ENCODE measurements at places on chromosomes 16 and 17. TPM values are rescaled to one million over a fixed set of nuclear protein-coding genes. Genes with fewer than 3 reads are reported as not detected.

Gene KLHDC4
- total RNA-seq = 61.4 TPM

Gene SLC46A1
- 11.9 TPM for total RNA-seq

Gene MAFG
- 32.1 TPM for total RNA-seq

Gene GINS2
- 0.28 TPM for total RNA-seq

Gene CNEP1R1
- 36.5 TPM for total RNA-seq

Gene ITGAX
- total RNA-seq = 32.9 TPM

Gene PRSS27
- 8.7 TPM for total RNA-seq

Gene CD79B
- total RNA-seq = 6.0 TPM

Gene SYT17
- total RNA-seq = 1.9 TPM

Gene AOC2
- total RNA-seq = 0.68 TPM

Gene ZPBP2
- not detected for total RNA-seq

Gene SLC52A1
- total RNA-seq = not detected

Gene HERPUD1
- total RNA-seq = 232 TPM

Gene LHX1
- not detected for total RNA-seq

Gene EXOC3L1
- 0.68 TPM for total RNA-seq

Gene BPTF
- 53.3 TPM for total RNA-seq

Gene PITPNM3
- total RNA-seq = 3.1 TPM

Gene IGSF6
- total RNA-seq = 4.3 TPM

Gene MYH3
- 3.0 TPM for total RNA-seq

Gene ACE
- total RNA-seq = 5.4 TPM

Gene ZG16
- total RNA-seq = not detected

Gene HOXB13
- not detected for total RNA-seq

Gene KRTAP17-1
- total RNA-seq = not detected

Gene HSD17B2
- total RNA-seq = not detected

Gene TMEM220
- total RNA-seq = 7.5 TPM

Gene ADAD2
- total RNA-seq = not detected

Gene ZNF500
- 6.1 TPM for total RNA-seq

Gene DPEP3
- total RNA-seq = not detected

Gene ZACN
- total RNA-seq = not detected

Gene LGALS9
- 34.8 TPM for total RNA-seq

Gene SSTR5
- 3.8 TPM for total RNA-seq

Gene GJD3
- not detected for total RNA-seq
